LoVo (cell line): ENCODE measurements at places on chromosomes 3 and 15.

DNA sequence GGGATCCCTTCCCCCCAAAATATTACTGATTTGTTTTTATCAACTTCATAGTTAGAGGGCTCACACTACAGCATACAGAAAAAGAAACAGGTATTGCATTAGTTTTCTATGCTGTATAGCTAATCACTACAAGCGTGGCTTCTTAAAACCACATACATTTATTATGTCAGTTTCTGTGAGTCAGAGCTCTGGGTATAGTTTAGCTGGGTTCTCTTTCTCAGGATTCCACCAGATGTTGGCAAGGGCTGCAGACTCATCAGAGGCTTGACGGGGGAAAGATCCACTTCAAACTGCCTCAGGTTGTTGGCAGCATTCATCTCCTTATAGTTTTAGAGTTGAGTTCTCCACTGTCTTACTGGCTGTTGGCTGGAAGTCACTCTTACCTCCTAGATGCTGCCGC lies 328.0 kb downstream of the NLGN1 start:
- no peak for DNase-seq

- no peak for DNase-seq
Observed at GRCh38 chr3:186643493-186643892, 3.3 kb downstream of the FETUB start.

DNA sequence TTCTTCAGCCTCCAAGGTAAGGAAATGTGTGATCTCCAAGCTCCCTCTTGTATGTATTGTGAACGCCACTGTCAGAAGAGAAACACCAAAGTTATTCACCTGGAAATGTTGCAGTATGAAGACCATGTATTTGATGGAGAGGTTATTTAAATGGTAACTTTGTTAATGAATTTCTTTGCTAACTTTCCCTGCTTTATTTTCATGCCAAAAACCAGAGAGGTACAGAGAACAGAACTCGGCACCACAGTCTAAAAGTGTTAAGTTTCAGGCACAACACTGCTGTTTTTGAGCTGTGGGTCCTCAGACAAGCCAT lies 73.1 kb upstream of the TNFSF10 start:
- no peak for DNase-seq

- no peak for DNase-seq
Observed at GRCh38 chr3:197444793-197445379, 110.9 kb downstream of the BDH1 start.

DNA sequence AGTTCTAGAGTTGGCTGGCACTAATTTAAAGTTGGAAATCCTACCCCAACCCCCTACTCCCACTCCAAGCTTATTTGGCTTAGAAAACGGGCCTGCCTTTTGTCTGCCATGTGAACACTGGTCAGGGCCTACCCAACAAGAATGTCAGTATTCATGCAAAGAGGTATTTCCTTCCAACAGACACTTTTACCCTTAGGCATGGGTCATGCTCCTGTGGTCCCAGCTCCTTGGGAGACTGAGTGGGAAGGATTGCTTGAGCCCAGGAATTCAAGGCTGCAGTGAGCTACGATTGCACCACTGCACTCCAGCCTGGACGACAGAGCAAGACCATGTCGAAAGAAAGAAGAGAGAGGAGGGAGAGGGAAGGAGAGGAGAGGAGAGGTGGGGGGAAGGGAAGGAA lies 137.5 kb upstream of the LRTM1 start:
- DNase-seq = no peak

- DNase-seq = no peak
Observed at GRCh38 chr15:25339431-25339830, 99.4 kb downstream of the UBE3A start.
